ENCODE measurements at places on chromosomes 12 and 14. TPM values are rescaled to one million over a fixed set of nuclear protein-coding genes. Genes with fewer than 3 reads are reported as not detected.

- DNase-seq: no peak
Measured at GRCh38 chr12:14777271-14777670, 26.0 kb downstream of the WBP11 start.

GRCh38 chr12:130441771-130442760 lies 104.4 kb downstream of the PIWIL1 start:
- DNase-seq: no peak

CCT2 gene
- 330 TPM for total RNA-seq

NIN gene
- total RNA-seq: 29.8 TPM

Data from fibroblast of villous mesenchyme (primary cell).